ENCODE measurements at places on chromosomes 12 and 14.

- no peak for DNase-seq
Observed at GRCh38 chr14:80587096-80587724, 354.3 kb downstream of the CEP128 start.

DNA sequence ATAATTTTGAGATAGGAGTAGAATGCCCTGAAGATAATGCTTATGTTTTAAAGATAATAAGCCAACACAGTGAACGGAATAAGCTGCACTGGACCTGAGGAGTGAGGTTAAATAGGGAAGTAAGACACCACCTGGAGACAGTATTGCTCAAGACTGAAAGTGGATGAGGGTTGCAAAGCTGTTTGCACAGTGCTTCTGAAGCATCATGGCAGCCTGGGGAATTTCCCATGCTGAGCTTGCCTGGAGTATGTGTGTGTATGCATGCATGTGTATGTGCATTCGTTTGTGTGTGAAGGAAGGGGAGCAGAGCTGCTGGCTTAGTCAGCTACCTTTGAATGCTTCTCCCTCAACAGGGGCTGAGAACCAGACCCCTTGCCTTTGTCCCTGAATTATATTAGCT lies 35.8 kb downstream of the BHLHE41 start:
- DNase-seq, result no peak

DNA sequence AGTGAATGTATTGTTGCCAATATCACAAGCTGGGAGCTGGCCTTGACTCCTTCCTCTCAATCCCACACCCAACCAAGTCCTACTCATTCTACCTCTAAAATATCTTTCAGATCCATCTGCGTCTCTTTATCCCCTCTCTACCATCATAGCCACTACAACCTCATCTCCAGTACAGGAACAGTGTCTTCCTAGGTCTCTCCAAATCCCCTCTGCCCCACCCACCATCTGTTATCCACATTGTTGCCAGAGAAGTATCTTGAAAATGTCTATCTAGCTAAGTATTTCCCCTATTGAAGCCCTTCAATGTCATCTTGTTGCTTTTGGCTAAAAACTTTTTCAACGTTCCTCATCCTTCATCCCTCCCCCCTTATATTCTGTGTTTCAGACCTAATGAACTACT lies 244.7 kb downstream of the C12orf75 start:
- no peak for DNase-seq

DNA sequence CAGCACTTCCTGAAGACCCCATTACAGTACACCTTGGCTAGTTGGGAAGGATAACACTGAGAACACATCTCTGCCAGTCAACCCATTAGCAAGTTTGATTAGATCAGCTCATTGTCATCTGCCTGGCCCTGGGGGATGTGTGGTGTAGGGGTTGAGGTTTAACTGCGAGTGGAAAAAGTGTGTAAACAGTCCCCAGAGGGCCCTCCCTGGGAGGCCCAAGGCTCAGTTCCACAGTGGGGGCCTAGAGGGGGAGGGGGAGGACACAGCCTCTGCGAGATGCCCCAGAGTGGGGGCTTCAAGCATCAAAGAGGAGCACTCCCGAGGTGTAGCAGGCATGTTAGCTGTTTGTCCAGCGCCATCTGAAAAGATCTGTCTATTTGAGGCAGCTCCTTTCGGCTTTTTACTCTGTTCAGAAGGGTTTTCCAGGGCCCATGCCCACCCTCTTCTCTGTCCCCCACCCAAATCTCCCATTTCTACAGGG lies 344 bp downstream of the LPAR5 start:
- no peak for DNase-seq

- no peak for DNase-seq
Observed at GRCh38 chr14:95424529-95424928, 91.9 kb downstream of the SYNE3 start.

- no peak for DNase-seq
Observed at GRCh38 chr12:58009405-58010195, 68.2 kb downstream of the ATP23 start.

GRCh38 chr12:51345681-51346080 lies 798 bp downstream of the CELA1 start:
- no peak for DNase-seq

DNA sequence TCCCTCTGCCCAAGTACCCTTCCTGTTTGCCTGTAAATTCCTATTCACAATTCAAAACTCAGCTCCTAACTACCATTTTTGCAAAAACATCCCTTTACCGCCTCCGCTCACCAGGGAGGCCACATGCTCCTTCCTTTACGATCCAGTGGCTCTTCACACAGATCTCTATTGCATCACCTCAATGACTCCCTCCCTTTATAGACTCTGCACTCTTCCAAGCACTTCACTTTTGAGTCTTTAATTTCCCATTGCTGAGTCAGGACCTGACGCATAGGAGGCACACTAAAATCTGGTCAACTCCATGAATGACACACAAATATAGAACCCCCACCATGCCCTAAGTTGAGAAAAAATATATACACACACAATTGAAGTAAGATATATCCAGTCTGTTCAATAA lies 45.9 kb downstream of the PPP1R13B start:
- no peak for DNase-seq

GRCh38 chr12:53652366-53652765 lies 23.5 kb downstream of the ATP5MC2 start:
- DNase-seq, result peak; percentile 32

- no peak for DNase-seq
Observed at GRCh38 chr12:26701604-26702215, 131.3 kb downstream of the ITPR2 start.

DNA sequence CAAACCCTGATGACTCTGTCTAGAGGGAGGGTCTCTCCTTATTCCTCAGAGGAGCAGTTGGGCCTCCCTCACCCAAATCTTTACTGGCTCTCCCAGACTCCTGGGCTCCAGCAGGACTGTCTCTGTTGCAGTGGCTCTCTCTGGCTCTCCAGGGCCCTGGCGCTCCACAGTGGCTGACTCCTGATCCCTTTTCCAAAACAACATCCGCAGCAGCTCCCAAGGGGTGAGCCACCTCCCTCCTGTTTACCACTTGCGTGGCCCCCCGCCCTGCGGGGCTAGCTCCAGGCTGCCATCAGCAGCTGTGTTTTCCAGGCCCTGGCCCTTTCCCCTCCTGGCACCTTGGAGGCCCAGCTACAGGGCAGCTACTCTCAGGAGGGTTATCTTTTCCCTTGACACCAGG lies 123.5 kb downstream of the CALM1 start:
- no peak for DNase-seq

DNA sequence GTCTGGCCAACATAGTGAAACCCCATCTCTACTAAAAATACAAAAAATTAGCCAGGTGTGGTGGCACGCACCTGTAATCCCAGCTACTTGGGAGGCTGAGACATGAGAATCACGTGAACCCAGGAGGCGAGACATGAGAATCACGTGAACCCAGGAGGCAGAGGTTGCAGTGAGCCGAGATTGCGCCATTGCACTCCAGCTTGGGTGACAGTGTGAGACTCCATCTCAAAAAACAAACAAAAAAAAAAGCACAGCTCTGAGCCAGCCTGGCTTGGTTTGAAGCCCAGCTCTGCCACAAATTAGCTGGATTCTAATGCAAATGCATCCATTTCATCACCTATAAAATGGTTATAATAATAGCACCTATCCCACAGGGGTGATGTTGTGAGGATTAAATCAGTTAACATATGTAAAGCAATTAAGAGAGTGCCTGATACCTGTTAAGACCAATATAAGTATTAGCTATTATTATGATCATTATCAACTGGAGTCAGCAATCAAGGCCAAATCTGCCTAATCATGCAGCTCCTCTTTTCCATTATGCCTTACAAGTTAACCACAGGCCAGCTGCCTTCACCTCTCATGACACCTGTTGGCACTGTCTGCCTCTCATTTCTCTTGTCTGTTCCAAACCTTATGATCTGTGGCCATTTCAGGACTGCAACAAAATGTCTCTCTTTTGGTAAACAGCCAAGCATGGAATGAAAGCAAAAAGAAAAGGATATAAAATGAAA lies 2.1 kb downstream of the GNPTAB start:
- no peak for DNase-seq

GRCh38 chr12:112466011-112466422 lies 47.3 kb downstream of the PTPN11 start:
- no peak for DNase-seq

GRCh38 chr12:51388846-51389245 lies 2.4 kb downstream of the GALNT6 start:
- DNase-seq, result no peak

GRCh38 chr14:99628887-99629618 lies 15.9 kb upstream of the HHIPL1 start:
- DNase-seq, result peak; percentile 59
